ENCODE measurements at places on chromosomes 2 and 18. TPM values are rescaled to one million over a fixed set of nuclear protein-coding genes. Genes with fewer than 3 reads are reported as not detected.

Gene ALKAL2
- total RNA-seq = not detected

Gene PJVK
- 1.5 TPM for total RNA-seq

Gene GKN2
- 1.9 TPM for total RNA-seq

Gene SRD5A2
- total RNA-seq = 0.06 TPM

Gene TCF23
- total RNA-seq = not detected

Gene ASB18
- not detected for total RNA-seq

Gene CHRND
- not detected for total RNA-seq

Gene LCT
- 0.05 TPM for total RNA-seq

Gene ABHD1
- total RNA-seq = 0.93 TPM

Gene STPG4
- total RNA-seq = not detected

Gene IL18RAP
- 0.07 TPM for total RNA-seq

Gene DOK6
- total RNA-seq = not detected

Gene TMEM247
- not detected for total RNA-seq

Gene STARD6
- total RNA-seq = not detected

Gene SP5
- total RNA-seq = not detected

Gene TMEFF2
- 0.40 TPM for total RNA-seq

Gene SFXN5
- total RNA-seq = 12.3 TPM

Gene FHOD3
- 1.9 TPM for total RNA-seq

Gene SPATA3
- not detected for total RNA-seq

Gene HOXD13
- 0.15 TPM for total RNA-seq

Gene ANKRD23
- 1.2 TPM for total RNA-seq

Gene UGT1A7
- total RNA-seq = 4.8 TPM

Gene REG1B
- not detected for total RNA-seq

Gene ANKRD30B
- not detected for total RNA-seq

Gene RGPD5
- total RNA-seq = 3.0 TPM

Gene PROKR1
- not detected for total RNA-seq

Gene OR6B2
- not detected for total RNA-seq

Gene SMAD7
- 22.4 TPM for total RNA-seq

Gene SLC5A6
- total RNA-seq = 57.7 TPM

Gene ARHGAP28
- total RNA-seq = not detected

Gene GDF7
- total RNA-seq = 0.09 TPM

Gene OLA1
- 109 TPM for total RNA-seq

Gene FOXI3
- total RNA-seq = 0.05 TPM

Gene ZNF804A
- total RNA-seq = not detected

Gene LYG2
- 0.18 TPM for total RNA-seq

Gene ABCG5
- total RNA-seq = not detected

Gene PROC
- 4.6 TPM for total RNA-seq

Gene CD8B2
- total RNA-seq = not detected

Measured in A549 treated with Hydrocortisone at 1 μM for 4 hours (cell line).